Stomach (tissue), 19 donors: ENCODE measurements at places on chromosomes 5 and 9.

DNA sequence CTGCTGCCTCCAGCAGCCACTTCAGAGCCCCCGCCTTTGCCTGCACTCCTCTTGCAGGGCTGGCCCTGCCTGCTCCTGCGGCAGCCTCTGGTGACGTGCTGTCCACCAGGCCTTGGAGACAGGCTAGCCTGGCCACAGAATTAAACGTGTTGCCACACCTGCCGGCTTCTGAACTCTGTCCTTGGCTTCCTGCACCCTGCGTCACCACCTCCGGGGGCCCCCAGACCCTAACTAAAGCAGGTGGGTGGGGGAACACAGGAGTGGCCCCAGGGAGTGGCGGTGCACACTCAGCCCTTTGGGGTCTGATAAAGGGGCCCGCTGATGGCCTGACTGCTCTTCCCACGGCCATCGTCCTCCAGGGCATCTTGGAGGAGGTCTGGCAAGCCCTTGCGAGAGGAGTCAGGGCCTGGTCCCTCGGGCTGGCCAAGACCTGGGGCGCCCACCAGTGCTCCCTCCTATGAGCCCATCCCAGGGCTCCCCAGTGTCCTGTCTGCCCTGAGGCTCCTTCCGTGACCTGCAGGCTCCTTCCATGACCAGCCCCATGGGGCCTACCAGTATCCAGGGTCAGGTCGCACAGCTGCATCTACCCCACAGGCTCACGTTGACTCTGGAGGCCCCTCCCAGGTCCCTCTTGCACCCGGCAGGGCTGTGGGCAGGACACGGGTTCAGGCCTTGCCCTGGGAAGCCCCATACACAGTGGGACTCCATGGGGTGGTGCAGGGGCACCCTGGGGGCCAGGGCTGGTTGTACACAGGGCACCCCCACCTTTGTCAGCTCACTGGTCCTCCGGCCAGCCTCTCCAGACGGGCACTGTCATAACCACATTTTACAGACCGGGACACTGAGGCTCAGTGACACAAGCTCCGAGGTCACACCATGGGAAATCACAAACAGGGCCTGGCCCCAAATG is 1.0 kb upstream of the MAMDC4 start:
- no peak for DNase-seq

GRCh38 chr9:33223696-33224095 is 16.3 kb upstream of the SPINK4 start:
- no peak for DNase-seq

GRCh38 chr9:98902516-98902915 is 41.2 kb upstream of the COL15A1 start:
- DNase-seq = no peak

DNA sequence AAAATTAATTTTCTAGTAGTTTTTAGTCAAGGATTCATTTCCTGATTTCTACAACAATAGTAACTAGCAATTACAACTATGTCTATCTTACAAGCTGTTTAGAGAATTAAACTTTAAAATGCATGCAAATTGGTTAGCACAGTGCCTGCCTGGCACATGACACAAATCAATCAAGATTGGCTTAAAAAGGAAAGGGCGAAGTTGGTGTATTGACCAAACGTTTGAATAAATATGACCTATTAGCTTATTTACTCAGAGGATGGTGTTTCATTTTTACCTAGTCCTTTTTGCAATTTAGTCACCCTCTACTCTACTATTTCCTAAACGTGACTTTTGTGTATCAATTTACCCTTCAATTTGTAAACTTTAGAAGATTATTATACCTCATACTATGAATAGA is 83.5 kb downstream of the GDA start:
- no peak for DNase-seq

- peak; percentile 66 for DNase-seq
These were observed 334.5 kb downstream of the TENT4A start for GRCh38 chr5:7047511-7048261.

DNA sequence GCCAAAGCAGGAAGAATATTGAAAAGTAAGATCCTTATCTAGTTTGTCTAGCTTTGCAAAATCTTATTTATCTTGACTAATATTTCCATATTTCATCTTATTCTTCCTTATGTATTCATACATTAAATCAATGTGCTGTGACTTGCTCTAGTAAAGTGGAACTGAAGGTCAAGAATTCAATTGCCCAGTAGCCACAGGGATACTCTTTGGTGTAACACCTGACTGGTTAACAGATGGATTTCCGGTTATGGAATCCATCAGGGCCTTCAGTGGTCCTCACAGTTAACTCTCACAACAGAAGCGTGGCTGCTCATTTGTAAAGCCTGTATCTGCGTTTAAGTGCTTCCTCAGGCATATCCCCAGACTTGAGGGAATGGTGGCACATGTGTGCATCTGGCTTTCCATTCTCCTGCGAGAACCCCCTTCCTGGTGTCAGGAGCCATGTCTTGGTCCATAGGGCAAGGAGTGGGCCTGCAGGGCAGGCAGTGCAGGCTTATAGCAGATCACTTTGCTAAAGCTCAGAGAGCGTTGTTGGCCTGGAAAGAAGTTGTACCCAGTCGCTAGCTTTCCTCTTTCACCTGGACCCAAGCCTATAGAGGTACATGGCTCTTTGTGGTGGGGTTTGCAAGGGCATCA is 99.2 kb downstream of the HSPA4 start:
- no peak for DNase-seq

DNA sequence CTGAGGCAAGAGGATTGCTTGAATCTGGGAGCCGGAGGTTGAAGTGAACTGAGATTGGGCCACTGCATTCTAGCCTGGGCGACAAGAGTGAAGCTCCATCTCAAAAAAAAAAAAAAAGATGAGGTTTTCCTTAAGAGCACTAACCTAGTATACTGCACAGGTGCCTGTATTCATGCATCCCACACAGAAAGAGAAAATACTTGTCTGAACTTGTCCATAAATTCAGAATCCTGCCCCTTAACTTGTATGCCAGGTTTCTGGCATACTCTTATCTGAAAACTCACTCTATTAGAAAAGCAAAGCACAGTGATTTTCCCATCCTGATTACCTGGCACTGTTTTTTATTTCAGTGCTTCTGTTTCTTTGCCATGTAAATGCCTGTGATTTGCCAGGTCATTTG is 125.3 kb upstream of the CDKN2B start:
- no peak for DNase-seq

- no peak for DNase-seq
These were observed 51.0 kb downstream of the FBN2 start for GRCh38 chr5:128487041-128487440.

DNA sequence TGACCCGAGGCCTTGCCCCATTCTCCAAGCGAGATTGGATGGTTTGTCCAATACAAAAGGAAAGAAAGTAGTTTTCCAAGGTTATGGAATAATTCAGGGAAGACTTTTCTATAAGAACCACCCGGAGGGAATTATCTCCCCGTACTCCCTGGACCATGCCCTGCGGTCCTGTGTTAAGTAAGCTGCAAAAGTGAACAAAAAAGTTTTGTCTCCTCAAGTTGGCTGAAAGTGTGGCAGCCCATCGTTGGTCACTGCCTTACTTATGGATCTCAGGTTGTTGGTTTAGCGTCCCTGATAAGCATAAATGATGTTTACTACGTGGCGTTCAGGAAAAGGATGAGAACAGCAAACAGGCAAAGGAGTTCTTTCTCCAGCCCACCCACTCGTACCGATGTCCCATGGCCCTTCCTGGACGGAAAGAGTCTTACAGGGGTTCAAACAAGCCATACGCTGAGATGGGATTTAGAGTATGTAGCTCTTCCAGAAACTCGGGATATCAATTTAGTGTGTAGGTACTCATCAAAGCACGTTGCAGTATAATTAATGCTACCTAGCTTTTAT is 413 bp upstream of the AUH start:
- no peak for DNase-seq

- no peak for DNase-seq
These were observed 853.3 kb downstream of the MAT2B start for GRCh38 chr5:164358531-164359259.

- no peak for DNase-seq
These were observed 25.7 kb downstream of the GPR151 start for GRCh38 chr5:146490089-146490843.

DNA sequence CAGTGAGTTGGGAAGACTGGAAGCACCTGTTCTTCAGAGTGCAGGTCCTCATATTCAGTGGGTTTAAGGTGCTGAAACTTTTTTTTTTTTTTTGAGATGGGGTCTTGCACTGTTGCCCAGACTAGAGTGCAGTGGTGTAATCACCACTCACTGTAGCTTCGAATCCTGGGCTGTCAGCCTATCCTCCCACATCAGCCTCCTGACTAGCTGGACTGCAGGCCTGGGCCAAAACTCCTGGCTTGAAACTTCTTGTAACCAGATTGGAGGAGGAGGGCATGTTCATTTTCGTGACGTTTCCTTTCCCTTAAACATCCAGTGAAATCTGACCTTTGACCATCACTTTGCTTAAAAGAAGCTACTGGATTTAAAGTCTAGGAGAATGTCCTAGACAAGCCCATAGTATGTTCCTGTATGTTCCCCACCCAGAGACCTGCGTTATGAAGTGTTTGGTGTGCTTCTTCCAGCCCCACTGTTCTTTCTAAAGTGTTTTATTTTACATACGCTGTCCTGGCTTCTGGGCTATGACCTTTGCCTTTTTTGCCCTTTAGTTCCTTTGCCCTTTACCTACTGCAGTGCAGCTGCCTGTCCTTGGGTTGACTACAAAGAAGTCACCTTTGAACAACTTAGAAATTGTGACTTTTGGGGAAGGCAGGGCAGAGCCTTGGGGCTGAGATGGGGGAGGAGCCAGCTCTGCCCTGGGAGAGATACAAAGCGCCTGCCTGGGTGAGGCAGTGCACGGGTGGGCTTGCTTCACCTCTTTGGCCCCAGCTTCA is 18.4 kb downstream of the TENT4A start:
- DNase-seq = no peak

DNA sequence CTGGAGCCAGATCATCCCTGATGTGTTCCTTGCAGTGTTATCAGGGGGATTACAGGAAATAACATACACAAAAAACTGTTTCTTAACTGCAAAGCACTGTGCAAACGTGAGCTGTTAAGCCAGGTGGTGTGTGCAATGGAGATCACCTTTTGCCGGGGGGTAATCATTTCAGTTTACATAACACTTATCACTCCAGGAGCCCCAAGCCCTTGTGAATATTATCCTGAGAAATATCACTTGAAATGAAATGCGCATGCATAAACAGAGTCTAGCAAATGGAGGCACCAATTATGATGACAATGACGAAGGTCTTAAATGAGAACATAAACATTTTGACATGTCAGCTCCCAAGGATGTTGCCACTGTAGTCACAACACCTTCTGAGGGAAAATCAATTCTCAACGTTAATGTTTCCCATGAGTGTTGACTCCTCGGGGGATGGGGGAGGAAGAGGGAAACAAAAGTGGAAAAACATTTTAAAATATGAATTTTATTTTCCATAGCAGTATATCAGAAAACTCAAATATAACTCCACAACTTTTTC is 54.5 kb upstream of the RAD23B start:
- DNase-seq = peak; percentile 6

- no peak for DNase-seq
These were observed 483.2 kb upstream of the BRINP1 start for GRCh38 chr9:119852390-119852789.

- DNase-seq = no peak
These were observed 388.5 kb upstream of the CTNND2 start for GRCh38 chr5:12292610-12293204.

- peak; percentile 28 for DNase-seq
These were observed 51.2 kb downstream of the FXN start for GRCh38 chr9:69086769-69087168.

DNA sequence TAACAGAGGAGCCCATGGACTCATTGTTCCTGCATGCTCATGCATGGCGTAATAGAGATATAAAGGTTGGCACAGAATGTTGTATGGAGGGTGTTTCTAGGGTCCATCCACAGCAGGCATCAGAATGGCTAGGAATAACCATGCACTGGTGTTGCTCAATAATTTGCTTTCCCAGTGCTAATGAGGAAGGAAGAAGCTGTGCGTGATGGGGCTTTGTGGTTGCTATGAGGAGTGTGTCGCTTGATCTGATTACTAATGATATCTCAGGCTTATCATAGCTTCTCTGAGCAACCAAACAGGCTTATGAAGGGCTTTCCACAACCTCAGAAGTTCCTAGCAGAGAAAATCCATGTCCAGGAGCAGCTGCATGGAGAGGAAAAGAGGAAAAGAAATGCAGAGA is 151.3 kb upstream of the TRPC7 start:
- DNase-seq = no peak

- DNase-seq = no peak
These were observed 110.2 kb upstream of the MYO10 start for GRCh38 chr5:17046320-17046719.

DNA sequence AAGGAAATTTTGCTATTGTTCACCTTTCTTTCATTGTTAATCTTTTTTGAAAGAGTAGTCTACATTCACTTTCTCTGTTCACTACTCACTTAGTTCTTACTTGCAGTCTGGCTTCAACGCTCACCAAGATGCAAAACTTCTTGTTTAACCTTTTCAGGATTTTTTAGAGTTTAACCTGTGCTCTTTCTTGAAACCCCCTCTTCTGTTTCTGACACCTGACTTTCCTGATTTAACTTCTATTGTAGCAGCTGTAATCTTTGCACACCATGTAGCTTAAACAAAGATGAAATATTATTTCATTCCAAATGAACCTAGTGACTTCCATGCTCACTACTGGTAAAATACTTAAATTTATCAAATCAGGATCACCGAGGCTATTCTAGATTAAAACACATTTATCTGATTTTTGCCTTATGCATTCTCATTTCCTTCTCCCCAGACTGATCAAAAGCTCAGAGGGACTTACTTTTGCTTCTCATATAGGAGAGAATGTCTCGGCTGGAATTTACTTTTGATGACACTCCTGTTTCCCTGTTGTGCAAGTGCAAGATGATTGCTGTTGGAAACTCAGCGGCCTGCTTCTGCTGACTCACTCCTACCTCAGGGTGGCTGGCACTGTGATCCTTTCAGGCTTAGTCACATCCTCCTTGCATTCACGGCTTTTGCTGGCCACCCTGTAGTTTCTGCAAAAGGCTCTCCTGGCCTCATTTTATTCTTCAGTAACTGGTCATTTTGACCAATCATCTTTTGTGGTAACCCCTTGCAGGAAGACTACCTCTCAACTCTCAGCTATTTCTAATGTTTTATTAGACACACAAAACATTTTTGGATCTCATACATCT is 109.3 kb upstream of the IFNE start:
- DNase-seq = peak; percentile 62

GRCh38 chr9:133686642-133687575 is 50.7 kb downstream of the DBH start:
- DNase-seq = no peak
